H9 (cell line): ENCODE measurements at places on chromosomes 16 and 17. TPM values are rescaled to one million over a fixed set of nuclear protein-coding genes. Genes with fewer than 3 reads are reported as not detected.

DNA sequence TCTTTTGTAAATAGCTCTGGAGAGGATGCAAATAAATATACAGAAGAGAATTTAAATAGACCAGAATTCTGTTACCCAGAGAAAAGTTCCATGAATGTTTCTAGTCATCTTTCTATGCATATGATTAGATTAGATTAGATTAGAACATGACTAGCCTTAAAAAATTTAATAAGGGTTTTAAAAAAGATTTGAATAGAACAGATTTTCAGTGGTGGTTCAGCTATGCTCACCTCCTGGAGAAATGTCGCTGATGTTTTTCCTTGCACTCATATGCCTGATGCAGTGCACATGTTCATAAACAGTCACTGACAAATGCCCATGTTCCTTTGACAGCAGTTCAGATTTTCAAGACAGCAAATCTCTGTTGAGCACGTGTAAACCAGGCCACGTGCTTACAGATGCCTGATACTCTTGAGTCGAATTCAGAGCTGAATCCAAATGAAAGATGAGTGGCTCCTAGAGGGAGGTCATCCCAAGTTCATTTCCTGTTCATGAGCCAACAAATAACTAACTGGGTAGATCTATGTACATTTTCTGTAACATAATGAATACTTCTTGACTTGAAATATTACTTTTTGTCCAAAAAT, 19.9 kb upstream of the RAB11FIP4 start:
- DNase-seq: no peak

TNK1 gene
- 10.1 and 11.2 TPM in 2 replicates for total RNA-seq

- DNase-seq: no peak
These were observed 154.8 kb downstream of the CYB561 start for GRCh38 chr17:63291258-63291657.

DNA sequence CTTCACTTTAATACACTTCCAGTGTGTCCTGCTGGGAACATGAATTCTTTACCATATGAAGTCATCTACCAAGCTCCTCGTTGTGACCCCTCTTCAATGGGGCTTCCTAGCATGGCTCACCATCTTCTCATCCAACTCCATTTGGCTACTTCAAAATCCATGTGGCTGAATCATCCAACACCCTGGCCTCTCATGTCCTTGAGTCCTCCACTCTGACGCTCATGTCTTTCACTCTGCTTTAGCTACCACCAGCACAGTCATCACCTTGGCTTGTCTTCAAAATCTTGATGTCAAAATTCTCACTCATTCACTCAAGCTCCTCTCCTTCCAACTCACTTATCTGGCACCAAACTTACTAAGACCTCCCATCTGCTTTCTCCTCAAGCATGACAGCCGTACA, 35.8 kb downstream of the AMFR start:
- DNase-seq: no peak

DNA sequence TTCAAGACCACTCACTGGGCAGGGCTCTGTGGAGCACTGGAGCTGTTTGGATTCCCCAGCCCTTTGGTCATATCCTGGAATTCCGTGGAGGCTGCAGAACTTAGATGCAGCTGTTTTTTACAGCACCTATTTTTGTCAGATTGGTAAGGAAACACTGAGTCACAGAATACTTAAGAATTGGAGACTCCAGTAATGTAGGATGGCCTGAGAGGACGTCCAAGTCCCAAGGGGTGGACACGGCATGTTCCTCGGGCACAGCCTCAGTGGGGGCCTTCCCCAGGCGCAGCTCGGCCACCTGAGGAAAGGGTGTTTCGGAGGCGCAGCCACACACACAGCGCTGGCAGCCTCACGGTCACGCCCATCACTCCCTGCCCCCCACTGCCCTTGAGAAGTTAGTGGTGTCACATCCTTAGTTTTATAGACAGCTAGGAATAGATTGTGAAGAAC, 14.8 kb downstream of the PLD6 start:
- DNase-seq: no peak

CHAD gene
- total RNA-seq: 0.46 and 0.57 TPM in 2 replicates

ADAMTS18 gene
- total RNA-seq: 0.07 and 0.09 TPM in 2 replicates

GLG1 gene
- total RNA-seq: 133 and 135 TPM in 2 replicates

DNA sequence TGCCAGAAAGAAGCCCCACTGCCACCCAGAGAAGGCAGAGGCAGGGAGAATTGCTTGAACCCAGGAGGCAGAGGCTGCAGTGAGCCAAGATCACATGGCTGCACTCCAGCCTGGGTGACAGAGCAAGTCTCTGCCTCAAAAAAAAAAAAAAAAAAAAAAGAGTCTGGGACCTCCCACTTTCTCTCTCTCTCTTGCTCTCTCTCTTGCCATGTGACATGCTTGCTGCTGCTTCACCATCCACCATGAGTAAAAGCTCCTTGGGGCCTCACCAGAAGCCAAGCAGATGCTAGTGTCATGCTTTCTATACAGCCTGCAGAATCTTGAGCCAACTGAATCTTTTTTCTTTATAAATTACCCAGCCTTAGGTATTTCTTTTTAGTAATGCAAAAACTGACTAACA, 21.5 kb upstream of the SRSF1 start:
- DNase-seq: no peak

CCL8 gene
- not detected in 2 replicates for total RNA-seq

KRTAP1-5 gene
- total RNA-seq: not detected in 2 replicates

DNA sequence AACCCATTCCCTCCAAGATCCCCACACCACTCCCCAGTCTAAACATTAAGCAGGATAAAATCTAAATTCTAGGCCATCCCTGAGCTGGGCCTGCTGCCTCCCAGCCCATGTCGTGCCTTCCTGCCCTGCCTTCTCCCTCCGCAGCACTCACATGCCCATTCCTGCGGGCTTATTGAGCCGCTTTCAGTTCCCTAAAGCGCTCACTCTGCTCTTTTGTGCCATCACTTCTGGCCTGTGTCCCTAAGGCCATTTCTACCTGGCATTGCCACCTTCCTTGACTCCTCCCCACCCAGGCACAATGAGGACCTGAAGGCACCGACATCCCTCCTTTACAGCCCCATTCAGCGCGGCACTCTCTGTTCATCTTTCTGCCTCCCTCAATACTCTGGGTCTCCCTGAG, 13.0 kb upstream of the RAB5C start:
- no peak for DNase-seq

TMIGD1 gene
- total RNA-seq: not detected in 2 replicates

DNA sequence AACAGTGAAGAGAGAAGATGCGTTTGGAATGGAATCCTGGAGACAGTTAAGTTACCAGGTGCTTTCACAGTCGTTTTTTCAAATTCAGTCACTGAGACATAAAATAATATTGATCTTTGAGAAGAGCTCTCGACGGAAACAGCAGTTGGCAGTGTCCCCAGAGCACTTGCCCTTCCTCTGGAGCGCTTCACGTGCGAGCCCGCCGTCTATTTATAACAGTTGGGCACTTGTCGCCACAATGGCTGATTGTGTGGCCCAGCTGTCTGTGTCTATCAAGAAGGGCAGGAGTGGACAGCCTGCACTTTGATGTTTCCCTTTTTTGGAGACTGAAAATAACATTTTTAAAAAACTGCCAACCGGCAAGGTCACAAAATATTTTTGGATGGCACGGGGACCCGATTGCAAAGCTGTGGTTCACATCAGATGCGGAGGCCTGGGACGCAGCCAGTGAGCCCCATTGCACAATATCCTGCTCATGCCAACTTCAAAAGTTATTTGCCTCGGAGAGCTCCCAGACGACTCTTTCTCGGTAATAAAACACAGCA, 62.9 kb downstream of the ADCY9 start:
- DNase-seq: no peak

KIF18B gene
- total RNA-seq: 51.8 and 52.6 TPM in 2 replicates

DNA sequence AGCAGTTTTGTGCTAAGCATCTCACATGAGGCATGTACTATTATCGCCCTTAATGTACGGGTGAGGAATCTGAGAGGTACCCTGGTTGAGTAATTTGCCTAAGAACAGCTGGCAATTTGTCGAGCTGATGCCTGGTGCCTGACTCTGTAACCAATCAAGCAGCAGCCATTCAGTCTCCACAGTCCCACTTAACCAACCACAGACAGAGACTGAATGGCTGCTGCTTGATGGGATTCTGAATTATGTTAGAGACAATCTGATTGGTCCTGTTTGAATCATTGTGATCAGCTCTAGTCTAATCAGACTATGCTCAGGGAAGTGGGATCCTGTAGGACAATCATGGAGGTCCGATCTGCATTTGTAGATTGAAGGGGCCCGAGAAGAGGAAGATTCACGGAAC, 447.0 kb downstream of the SHISA9 start:
- DNase-seq: no peak

KRTAP4-6 gene
- not detected in 2 replicates for total RNA-seq

C16orf74 gene
- total RNA-seq: 4.9 and 5.6 TPM in 2 replicates

- DNase-seq: no peak
These were observed 33.3 kb downstream of the RANBP10 start for GRCh38 chr16:67773099-67773498.

NKIRAS2 gene
- total RNA-seq: 36.6 and 37.1 TPM in 2 replicates
